Ammon's horn (tissue), 1 donor: ENCODE measurements at places on chromosomes 7 and 10.
A peak's percentile ranks its signal among the peaks of the same experiment; 100 is the strongest.

DNA sequence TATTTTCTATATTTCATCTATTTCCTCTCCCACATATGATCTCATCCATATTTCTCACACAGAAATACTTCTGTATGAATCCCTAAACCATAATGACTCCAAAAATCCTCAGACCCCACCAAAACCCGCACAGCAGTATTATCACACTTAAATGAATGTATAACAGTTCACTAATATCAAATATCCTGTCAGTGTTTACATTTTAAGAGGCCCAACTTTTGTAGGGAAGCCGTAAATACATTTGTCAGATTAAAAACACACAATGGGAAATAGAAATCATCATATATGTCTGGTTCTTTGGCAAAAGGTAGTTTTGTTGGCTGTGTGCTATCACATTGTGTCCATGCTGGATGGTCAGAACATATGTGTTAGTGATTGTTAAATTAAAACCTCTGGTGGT lies 4.2 kb downstream of the AUTS2 start:
- no peak for DNase-seq

GRCh38 chr7:10696064-10696463 lies 277.6 kb upstream of the PHF14 start:
- DNase-seq, result no peak

GRCh38 chr7:16967300-16967811 lies 85.6 kb upstream of the AGR3 start:
- DNase-seq, result no peak

- no peak for DNase-seq
These were observed 6.9 kb downstream of the PIK3CG start for GRCh38 chr7:106871793-106872571.

- DNase-seq, result peak; percentile 71
These were observed 708 bp upstream of the GPR85 start for GRCh38 chr7:113087071-113087998.

GRCh38 chr10:51076299-51076841 lies 2.1 kb downstream of the PRKG1 start:
- no peak for DNase-seq

DNA sequence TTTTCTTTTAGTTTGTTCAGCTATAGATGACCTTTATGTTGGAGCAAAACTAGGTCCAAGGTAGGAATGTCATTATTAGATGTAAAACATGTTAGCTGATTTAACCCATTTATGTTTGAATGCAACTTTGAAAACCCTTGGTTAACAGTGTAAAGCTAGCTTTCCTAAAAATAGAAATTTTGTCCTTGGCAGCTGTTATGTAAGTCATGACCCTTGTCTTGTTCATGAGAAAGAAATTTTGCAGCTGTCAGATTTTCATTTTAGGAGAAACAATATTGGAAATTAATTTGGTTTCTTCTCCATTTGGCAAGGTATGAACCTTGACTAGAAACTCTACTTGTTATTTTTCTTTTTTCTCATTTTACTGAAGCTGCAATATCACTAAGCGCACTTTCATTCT lies 23.9 kb upstream of the CCAR1 start:
- DNase-seq, result no peak

- peak; percentile 63 for DNase-seq
These were observed 82.3 kb downstream of the HTR7 start for GRCh38 chr10:90775351-90776028.

DNA sequence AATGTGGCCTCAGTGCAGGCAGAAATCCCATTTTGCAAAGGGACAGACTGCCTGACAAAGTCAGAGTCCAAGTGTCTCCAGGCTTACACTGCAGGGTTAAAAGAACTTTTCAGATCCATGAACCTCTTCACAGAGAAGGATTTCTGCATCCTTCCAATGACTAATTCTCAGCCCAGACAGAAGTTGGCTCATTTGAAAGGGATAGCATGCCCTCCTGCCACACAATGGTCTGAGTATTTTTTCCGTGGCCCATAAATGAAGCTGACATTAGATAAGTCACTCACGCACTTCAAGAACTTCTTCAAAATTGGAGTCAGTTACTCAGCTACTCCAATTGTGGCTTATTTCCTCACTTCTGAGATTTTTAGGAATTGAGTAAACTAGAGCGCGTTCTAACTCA lies 170.2 kb downstream of the PLXNA4 start:
- DNase-seq, result no peak

- DNase-seq, result no peak
These were observed 75.7 kb upstream of the PDE1C start for GRCh38 chr7:32145911-32146310.

DNA sequence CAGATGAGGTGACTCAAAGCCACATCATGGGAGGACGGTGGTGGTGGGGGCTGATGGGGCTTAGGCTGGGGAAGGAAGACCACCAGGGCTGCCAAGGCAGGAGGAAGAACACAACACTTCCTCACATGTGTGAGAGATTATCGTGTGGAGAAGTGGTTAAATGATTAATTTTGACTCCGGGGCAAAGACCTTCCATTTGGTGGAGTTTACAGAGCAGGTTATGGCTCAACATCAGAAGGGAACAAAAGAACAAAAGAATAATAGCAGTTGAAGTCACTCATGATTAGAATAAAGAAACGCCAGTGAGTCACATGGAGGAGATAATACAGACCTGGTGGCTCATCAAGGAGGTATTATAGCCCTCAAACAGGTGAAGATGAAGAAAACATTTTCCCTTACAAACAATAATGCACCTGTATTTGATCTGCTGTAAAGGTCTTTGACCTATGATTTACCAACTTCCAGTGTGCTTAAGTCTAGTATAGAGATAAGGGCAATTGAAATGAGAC lies 170.1 kb downstream of the PKD1L1 start:
- no peak for DNase-seq

DNA sequence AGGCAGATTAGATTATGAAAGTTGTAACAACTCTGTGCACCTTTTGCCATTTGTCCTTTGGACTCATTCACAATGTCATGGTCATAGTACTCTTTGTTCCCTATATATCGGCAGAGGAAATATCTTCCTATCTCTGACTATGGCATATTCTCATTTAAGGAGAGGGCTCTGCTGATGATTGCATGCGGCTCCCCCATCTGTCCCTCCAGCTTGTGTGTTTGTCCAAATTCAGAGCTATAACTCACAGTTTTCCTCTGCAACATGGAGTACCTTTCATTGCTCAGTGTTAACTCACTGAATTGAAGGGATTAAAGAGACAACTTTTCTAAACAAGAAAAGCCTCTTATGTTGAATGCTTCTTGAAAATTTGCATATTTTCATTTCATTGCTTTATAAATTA lies 145.5 kb downstream of the OTUD1 start:
- DNase-seq, result no peak

DNA sequence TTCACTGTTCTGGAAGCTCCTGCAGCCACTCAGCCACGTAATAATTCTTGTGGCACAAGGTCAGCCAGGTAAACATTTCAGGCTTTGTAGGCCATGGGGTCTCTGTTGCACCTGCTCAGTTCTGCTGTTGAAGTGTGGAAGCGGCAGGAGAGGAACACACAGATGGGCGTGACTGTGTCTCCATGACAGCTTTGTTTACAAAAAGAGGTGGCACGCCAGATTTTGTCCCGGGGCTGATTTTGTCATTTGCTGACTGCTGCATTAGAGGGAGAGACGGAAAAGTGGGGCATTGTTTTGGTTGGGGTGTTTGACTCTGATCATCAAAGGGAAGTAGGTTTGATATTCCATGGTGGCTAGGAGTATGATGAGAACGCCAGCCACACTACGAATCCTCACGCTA lies 103.1 kb downstream of the PRKAG2 start:
- no peak for DNase-seq

DNA sequence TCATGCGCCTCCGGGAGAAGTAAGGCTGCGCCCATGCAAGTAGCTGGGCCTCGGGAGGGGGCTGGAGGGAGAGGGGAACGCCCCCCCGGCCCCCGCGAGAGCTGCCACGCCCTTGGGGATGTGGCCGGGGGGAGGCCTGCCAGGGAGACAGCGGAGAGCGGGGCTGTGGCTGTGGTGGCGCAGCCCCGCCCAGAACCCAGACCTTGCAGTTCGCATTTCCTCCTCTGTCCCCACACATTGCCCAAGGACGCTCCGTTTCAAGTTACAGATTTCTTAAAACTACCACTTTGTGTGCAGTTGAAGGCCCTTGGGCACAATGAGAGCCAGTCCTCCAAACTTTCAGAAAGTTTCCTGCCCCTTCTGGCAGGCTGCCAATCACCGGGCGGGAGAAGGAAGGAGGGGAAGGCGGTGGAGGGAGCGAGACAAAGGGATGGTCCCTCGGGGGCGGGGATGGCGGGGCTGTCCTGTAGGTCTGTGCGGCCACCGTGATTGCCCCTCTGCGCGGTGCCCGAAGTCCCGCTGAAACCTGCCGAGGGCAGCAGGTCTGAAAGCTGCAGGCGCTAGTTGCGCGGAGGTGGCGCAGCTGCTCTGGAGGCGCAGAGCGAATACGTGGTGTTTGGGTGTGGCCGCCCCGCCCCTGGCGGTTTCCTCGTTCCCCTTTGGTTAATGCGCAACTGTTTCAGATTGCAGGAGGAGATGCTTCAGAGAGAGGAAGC lies 2.1 kb downstream of the VIM start:
- peak; percentile 40 for DNase-seq

GRCh38 chr10:7239312-7239985 lies 171.4 kb downstream of the SFMBT2 start:
- DNase-seq, result no peak

GRCh38 chr7:117715784-117716445 lies 157.3 kb downstream of the CTTNBP2 start:
- DNase-seq, result peak; percentile 86

- DNase-seq, result no peak
These were observed 270.1 kb downstream of the STK31 start for GRCh38 chr7:23980081-23980480.

DNA sequence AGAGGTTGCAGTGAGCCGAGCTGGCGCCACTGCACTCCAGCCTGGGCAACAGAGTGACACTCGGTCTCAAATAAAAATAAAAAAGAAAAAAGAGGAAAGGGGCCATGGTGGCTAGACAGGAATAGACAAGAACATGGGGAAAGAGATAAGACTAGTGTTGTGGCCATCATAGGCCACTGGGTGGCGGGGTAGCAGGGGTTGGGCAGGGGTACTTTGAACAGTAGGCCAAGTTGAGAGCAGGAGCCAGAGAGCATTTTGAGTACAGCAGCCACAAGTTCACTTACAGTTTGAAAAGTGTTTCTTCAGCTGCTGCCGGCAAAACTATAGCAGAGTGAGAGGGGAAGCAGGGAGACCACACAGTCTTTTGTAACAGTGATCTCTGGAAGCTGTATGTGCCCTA lies 656.0 kb downstream of the CNTNAP2 start:
- DNase-seq, result no peak

- DNase-seq, result no peak
These were observed 103.8 kb upstream of the AGR3 start for GRCh38 chr7:16985621-16986020.

- no peak for DNase-seq
These were observed 1511.9 kb downstream of the REEP3 start for GRCh38 chr10:65032867-65033769.

GRCh38 chr7:158431941-158432347 lies 155.7 kb downstream of the PTPRN2 start:
- no peak for DNase-seq

GRCh38 chr7:99363286-99363685 lies 11.2 kb upstream of the ARPC1B start:
- no peak for DNase-seq

DNA sequence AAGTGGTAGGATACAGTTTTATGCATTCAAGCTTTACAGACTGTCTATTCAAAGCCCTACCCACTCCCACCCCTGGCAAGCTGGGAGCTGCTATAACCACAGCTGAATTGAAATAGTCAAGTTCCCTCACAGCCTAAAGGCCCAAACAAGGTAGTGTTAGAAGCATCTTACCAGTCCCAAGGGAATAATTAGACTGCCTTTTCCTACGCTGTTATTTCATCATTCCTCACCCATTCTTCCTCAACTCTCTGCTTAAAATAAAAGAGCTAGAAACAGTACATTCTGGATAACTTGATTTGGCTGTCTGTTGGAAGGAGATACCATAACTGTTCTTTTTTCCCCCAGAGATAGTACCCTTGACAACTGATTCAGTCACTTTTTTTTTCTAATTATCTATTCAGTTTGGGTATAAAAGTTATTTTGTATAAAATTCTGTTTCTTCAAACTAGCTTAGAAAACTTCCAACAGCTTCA lies 54.0 kb downstream of the RAPGEF5 start:
- DNase-seq, result no peak

DNA sequence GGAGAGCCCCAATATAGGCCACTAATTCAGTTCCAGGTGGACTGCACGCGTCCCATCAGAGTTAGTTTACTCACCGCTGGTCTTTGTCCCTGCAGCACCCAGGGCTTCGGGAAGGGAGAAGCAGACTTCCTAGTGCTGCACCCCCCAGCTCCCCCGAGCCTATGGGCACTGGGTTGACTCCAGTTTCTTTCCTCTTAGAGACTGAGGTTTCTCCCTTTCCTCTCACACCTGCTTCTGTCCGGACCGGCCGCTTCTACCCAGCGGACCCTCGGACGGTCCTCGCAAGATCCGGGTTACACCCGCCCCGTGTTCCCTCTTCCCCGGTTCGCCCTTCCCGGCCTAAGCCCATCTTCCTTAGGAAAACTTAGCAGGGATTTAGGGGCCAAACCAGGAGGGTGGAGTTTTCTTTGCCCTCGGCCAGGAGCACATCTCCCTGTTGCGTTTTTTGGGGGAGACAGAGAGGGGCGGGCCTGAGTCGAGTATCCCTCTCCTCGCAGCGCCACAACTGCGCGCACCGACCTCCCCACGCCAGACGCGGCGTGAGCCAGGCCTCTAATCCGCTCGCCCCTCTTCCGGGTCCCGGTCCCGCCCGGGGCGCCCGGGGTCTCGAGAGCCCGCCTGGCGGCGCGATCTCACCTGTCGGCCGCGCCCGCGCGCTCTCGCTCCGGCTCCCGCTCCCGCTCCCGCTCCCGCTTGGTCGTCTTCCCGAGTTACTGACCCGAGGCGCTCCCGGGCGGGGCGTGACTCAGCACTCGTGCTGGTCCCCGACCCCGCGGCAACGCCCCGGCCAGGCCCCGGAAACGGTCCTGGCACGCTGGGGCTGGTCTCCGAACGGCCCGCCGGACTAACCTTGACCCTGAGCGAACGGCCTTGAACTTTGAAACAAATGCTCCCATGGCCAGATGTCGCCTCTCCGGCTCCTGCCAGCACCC lies at the start of gene AIFM2:
AIFM2 (minus strand) TSS at position 728 of the 932 bp plus-strand sequence. CDS start 8,741 bp downstream, outside the sequence.
- no peak for DNase-seq

GRCh38 chr10:49285232-49285631 lies 13.7 kb upstream of the C10orf71 start:
- DNase-seq, result no peak

- no peak for DNase-seq
These were observed 109.7 kb downstream of the RAMP3 start for GRCh38 chr7:45267262-45267661.

- peak; percentile 52 for DNase-seq
These were observed 23.7 kb upstream of the CAMK2B start for GRCh38 chr7:44348851-44349781.

DNA sequence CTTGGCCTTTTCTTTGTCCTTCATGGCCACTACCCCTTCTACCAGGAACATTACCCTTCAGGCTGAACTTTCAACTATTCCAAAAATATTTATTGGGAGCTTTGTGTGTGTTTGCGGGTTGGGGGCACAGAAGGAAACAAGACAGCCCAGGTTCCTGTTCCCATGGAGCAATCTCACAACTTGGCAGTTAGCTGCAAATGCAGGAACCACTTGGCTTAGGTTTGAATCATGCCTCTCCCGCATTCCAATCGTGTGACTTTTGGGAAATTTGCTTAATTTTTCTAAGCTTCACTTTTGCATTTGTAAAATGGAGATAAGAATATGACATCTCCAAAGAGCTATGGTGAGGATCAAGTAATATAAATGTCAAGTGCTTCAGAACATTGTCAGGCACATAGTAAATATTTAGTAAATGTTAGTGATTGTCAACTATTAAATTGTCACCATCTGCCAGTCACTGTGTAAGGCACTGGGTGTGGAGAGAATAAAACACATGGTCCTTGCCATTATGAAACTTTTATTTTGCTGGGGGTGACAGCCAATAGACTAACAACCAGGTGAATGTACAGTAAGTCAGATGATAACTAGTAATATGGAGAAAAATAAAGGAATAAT lies 277.1 kb downstream of the SNX13 start:
- no peak for DNase-seq
